ENCODE measurements at places on chromosomes 3 and 15.

GRCh38 chr3:14633819-14634424 is 17.6 kb upstream of the CCDC174 start:
- peak; percentile 55 for DNase-seq

- DNase-seq, result no peak
Observed at GRCh38 chr15:89429023-89429422, 67.4 kb downstream of the RHCG start.

- peak; percentile 53 for DNase-seq
Observed at GRCh38 chr3:171459137-171459941, 866 bp downstream of the TNIK start.

DNA sequence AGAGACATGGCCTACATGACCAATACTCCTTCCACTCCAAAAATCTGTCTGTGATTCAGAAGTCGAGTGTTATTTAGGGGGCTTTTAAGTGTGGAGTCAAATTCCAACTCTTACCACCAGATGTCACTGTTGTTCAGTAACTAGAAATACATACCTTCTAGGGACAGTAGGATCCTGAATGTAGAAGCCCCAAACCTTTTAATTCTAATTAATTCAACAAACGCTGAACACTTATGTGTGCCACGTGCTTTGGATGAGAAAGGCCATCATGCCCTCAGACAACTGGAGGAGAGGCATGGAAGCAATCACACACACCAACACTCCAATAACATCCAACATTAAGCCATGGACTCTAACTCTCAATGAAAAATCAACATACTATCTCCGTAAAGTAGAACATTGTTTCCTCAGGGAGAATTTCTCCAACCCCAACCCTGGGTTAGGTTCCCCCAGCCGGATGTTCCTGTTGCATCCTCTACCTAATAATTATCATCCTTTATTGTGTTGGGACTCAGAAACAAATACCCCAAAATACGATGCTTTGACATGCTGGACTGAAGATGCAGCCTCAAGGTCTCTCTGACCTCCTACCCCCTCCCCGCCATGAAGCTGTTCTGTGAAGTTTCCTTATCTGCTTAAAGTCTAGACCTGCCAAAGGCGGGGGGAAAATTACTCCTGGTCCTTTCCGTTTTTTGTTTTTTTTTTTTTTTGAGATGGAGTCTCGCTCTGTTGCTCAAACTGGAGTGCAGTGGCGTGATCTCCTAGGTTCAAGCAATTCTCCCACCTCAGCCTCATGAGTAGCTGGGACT is 8.0 kb upstream of the CCDC13 start:
- no peak for DNase-seq
